Activated CD4-positive, alpha-beta T cell treated with anti-CD3 and anti-CD28 coated beads, Interleukin-2, amount 10 ng/mL, durations not matched to agents 24 days and 14 days (primary cell): ENCODE measurements at places on chromosomes 1 and 21.

DNA sequence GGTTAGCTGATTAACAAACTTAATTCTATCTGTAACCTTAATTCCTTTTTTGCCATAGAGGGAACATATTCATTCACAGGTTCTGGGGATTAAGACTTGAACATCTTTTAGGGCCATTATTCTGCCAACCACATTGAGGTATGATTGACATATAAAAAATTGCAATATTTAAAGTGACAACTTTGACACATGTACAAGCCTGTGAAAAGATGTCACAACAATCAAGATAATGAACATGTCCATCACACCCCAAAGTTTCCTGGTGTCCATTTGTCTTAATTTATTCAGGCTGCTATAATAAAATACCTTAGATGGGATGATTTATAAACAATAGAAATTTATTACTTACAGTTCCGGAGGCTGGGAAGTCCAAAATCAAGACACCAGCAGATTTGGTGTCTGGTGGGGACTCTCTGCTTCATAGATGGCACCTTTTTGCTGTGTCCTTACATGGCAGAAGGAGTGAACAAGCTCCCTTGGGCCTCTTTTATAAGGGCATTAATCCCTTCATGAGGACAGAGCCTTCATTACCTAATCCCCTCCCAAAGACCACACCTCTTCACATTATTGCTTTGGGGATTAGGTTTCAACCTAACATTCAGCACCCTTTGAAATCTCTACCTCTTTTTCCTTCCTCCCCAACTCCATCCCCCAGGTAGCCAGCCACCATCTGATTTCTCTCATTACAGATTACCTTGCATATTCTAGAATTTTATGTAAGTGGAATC lies 33.0 kb upstream of the TP53BP2 start:
- DNase-seq = no peak

- peak; percentile 91 for DNase-seq
Observed at GRCh38 chr1:205484985-205485967, 19.2 kb upstream of the CDK18 start.

- no peak for DNase-seq
Observed at GRCh38 chr1:20318971-20319370, 28.3 kb downstream of the VWA5B1 start.

DNA sequence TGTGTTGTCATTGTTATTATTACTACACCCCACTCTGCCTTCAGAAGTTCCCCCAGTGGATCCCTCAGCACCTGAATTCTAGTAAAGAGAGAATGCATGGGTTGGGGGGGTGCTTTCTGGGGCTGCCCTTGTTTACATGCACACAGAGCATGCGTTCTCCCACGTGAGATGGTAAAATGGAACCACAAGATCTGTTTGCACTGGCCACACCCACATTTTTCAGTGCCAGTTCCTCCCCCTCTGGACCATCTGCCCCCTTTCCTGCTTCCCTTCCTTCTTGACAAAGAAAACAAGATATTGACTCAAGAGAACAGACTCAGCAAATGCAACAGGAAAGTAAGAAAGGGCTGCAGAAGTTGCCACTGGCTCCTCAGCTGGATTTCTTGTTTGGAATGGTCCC lies 8.9 kb downstream of the SLC6A17 start:
- no peak for DNase-seq

GRCh38 chr1:36157115-36157903 lies 1.3 kb downstream of the MAP7D1 start:
- DNase-seq = peak; percentile 69

DNA sequence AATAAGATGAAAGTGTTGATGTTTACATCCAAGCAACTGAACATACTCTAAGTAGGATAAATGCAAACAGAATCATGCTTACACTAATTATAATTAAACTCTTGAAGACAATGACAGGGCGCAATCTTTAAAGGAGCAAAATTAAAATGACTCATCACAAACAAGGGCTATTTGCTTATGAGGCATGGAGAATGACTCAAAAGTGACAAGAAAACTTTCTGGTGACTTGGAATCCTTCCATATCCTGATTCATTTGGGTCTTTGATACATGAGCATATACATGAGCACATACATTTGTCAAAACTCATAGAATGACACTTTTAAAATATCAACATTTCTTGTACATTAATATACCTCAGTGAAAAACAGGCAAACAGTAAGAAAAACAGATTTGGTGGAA lies 1632.3 kb downstream of the KCNT2 start:
- no peak for DNase-seq

DNA sequence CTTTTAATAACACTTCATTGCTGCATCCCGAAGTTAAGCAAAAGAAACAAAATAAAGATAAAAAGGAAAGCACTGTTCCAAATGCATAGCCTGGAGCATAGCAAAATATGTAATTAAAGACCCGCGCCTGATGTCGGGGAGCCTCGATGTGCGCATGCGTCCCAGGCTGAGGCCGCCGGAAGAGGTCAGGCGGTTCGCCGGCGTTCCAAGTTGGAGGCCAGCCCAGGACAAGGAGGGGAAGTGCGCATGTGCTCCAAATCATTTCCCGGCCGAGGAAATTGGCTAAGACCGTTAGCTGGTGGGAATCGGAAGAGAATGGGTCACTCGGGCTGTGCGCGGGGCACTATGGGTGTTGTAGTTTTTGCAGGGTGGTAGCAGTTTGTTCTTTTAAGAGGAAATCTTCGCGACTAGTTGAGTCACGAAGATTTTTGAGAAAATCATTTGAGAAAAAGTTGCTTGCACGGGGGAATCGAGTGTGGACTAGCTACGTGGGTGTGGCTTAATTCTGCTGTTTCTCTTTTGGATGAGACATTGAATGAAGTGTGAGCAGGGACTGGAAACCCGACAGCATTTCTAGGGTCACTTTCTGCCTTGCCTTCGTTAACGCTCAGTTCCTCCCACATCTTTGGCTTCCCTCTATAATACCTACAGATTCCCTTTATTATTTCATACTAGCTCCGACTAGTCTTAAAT lies 31.0 kb upstream of the CD1D start:
- DNase-seq = peak; percentile 89

DNA sequence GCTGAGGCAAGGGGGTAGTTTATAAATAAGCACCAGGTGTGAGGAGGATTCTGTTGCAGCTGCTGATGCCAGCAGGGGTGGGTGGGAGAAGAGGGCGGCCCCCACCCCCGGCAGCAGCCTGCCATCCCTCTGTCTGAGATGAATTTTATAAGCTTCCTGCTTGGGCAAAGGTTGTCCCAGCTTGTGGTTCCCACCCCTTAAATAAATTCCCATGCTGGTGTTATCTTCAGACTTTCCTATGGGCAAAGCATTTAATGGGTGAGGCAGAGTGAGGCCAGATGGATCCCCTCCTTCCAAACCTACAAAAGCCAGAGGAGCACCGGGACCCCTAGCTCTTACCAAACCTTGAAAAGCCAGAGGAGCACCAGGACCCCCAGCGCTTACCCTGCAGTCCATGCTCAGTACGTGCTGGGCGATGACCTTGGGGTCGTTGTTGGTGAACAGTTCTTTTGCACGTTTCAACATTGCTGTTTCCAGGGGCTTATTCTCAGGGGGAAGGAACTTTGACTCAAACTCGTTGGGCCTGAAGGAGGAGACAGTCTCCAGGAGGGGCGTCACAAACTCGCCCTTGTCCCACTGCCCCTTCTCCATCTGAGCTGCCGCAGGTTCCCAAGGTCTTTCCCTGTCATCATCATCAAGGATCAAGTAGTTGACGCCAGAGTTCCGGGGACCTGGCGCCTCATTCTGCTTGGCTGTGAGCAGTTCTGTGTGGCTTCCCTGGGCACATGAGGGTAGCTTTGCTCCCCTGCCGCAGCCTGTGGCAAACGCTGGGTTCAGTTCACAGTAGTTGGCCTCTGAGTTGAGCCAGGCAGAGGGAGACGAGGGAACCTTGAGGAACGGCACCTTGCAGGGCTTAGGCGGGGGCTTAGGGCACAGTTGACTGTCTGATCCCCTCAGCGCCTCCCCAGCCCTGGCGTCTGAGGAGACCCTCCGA lies 99.5 kb downstream of the BCAR3 start:
- no peak for DNase-seq

GRCh38 chr1:161261261-161262235 lies 3.0 kb downstream of the PCP4L1 start:
- DNase-seq = no peak

- DNase-seq = no peak
Observed at GRCh38 chr1:55040933-55041494, 1.7 kb downstream of the PCSK9 start.

- DNase-seq = no peak
Observed at GRCh38 chr21:36909423-36909822, 57.0 kb downstream of the HLCS start.

DNA sequence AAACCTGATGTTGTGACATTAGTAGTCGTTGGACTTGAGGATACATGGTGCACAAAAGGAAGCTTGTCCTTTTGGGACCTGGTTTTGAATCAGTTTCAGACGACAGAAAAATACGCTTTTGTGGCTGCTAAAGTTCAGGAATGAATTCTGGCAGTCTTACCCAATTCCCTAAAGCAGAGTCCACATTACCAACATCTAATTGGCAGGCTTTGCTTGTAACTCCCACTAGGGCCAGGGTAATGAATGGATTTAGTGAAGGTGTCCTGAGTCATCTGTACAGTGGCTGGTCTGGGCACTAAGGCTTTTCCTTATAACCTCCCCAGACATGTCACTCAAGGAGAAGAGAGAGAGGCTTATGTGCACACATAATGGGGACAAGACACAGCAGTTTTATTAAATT lies 66.2 kb upstream of the RNPC3 start:
- no peak for DNase-seq

- DNase-seq = no peak
Observed at GRCh38 chr1:54405898-54406293, 298 bp downstream of the SSBP3 start.

DNA sequence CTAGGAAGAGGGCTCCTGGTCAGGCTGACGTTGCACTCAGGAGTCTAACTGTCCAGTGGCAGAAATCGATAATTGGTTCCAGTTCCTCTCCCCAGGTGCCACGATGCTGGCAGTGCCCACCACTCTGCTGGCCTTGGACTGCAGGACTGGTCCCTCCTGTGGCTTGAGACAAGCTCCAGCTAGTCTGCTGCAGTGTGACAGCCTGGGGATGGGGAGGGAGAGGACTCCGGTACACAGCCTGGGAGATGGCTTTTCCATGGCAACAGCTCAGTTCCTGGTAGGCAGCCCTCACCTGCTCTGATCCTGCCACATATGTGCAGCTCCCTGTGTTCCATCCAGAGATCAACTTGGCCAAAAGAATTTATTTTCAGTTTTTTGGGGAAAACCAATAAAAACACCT lies 239.3 kb downstream of the KCNJ6 start:
- no peak for DNase-seq

DNA sequence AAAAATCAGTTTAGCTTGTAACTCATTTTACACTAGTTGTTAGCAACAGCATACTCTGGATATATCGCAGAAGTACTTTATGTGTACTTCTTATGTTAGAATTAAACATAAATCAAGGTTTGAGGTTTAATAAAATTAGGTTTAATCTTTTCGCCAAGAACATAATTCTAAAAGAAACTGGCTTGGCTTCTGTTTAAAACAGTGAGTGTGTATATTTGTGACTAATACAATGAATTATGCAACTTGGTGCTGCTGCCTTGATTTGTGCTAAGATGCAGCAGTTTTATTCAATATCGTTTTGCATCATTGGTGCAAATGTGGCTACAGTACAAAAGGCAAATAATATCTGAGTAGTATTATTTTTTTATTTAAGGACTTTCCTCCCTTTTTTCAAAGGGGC lies 44.8 kb downstream of the USP25 start:
- no peak for DNase-seq

GRCh38 chr1:230507236-230507635 lies 81.1 kb upstream of the PGBD5 start:
- DNase-seq = no peak

- peak; percentile 53 for DNase-seq
Observed at GRCh38 chr1:77926561-77927357, 38.3 kb downstream of the NEXN start.

DNA sequence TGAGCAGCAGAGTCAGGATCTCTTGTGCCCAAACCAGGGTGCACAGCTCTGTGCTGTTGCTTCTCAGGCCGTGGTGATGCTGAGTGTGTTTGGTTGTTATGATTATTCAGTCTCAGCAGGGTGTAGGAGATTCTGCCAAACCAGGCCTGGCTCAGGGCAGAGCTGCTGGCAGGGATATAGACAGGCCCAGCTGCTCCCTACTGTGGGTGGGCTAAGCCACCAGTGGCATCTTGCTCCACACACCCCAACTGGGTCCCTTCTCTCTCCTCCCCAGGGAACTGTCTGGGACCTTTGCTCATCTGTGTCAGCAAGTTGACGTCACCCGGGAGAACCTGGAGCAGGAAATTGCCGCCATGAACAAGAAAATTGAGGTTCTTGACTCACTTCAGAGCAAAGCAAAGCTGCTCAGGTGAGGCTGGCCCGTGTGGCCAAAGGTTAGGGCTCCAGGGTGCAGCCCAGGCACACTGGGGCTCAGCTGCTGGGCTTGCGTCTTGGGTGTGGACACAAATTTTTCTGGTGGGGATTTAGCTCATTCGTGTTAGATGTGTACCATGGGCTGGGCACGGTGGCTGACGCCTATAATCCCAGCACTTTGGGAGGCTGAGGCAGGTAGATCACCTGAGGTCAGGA lies 9.9 kb upstream of the MIIP start:
- DNase-seq = no peak

DNA sequence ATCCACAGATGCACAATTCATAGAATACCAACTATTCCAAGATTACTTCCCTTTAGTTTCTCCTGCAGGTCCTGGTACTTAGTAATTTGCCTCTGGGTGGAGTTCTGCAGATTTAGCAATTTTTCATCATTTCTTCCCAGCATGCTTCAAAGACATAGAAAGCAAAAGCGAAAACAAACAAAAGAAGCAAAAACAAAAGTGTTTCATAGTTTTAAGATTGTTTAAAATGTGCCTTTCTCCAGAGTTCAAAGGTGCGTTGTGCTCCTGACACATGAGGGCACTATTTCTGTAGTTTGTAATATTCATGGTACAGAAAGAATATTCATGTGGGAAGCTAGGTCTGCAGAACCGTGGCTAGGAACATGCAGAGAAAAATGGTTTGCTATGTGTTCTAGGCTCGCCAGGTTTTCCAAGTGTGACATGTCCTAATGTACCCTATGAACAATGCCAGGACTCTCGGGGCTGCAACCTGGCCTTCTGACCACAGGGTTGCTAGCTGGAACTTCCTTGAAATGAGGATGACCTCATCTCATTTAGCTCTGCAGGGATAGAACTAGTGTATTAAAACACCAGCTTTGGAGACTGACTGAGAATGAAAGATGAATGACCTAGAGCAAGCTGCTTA lies 30.0 kb upstream of the RCSD1 start:
- peak; percentile 85 for DNase-seq

GRCh38 chr1:209062081-209062620 lies 521.4 kb upstream of the CAMK1G start:
- no peak for DNase-seq
